Activated naive CD4-positive, alpha-beta T cell (primary cell): ENCODE measurements at places on chromosomes 2 and 18.

GRCh38 chr2:68391869-68392268, 26.8 kb downstream of the PLEK start:
- DNase-seq: no peak

GRCh38 chr2:195160963-195161362, 496.1 kb upstream of the SLC39A10 start:
- no peak for DNase-seq

GRCh38 chr2:65922794-65923193, 490.4 kb upstream of the SPRED2 start:
- no peak for DNase-seq

- no peak for DNase-seq
These were observed 34.2 kb downstream of the GRHL1 start for GRCh38 chr2:9985531-9986328.

GRCh38 chr2:23419171-23420090, 34.5 kb downstream of the KLHL29 start:
- no peak for DNase-seq

DNA sequence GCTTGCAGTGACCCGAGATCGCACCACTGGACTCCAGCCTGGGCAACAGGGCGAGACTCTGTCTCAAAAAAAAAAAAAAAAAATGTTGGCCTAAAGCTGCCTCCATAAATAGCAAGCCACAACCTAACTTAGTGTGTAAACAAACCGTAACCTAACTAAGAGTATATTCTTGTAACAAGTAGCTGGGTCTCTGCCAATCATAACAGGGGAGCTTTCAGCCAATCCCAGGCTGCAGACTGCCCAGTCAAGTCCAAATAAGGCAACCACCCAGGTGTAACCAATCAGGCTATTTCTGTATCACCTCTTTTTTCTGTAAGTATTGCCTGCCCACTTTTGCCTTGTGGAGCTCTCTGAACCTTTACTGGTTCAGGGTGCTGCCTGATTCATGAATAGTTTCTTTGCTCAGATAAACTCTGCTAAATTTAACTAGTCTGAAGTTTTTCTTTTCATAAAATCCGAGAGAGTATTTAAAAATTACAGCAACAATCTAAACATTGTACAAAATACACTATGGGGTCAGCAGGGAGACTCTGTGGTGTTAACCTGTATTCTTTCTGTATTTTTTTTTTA, 4.5 kb downstream of the PSTPIP2 start:
- no peak for DNase-seq

DNA sequence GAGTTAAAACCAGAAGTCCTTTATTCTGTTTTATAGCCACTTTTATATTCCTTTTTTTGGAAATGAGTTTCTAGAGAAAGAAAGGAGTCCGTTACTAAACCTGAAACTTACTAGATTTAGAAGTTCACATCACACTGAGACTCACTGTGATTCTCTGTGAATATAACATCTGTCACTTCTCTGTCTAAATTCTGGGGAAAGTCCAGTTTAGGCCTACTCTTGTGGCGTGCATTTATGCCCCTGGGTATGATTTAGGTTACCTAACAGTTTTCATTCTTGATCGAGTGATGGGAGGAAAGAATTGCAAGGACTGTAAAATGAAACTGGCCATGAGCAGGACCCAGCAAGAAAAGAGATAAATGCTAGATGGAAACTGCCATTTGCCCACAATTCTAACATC, 449.6 kb downstream of the SPAG16 start:
- no peak for DNase-seq

GRCh38 chr2:133737242-133737993, 169.2 kb upstream of the NCKAP5 start:
- DNase-seq: no peak

- no peak for DNase-seq
These were observed 14.4 kb upstream of the VRK2 start for GRCh38 chr2:58032016-58032763.

- DNase-seq: no peak
These were observed 24.4 kb upstream of the ITM2C start for GRCh38 chr2:230840301-230840700.

- no peak for DNase-seq
These were observed 145.7 kb downstream of the ZEB2 start for GRCh38 chr2:144374163-144374661.

DNA sequence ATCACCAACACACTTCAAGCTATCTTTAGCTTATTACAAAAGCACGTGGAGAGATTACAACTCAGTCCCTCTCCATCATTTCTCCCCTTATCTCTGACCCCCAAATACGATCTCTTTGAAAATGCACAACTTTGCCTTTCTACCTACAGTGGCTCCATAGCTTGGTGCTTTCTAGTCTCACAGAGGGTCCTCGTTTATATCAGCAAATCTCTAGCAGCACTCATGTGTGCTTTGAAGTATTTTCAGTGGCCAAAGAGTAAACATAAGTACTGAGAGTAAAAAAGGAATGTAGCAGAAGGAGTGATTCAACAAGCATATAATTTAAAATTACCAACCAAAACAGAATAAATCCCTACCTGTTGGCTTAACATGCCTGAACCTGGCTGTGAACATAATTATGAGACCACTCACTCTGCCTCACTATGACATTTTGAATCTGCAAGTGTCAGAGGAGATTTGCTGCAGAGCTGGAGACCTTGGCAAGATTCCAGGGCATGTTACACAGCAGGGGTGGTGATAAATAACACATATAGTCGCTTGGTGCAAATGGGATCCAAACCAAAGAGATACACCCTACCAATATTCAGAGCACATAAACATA, 54.6 kb downstream of the LAMA3 start:
- DNase-seq: no peak
